ENCODE measurements at places on chromosomes 12 and 14.

DNA sequence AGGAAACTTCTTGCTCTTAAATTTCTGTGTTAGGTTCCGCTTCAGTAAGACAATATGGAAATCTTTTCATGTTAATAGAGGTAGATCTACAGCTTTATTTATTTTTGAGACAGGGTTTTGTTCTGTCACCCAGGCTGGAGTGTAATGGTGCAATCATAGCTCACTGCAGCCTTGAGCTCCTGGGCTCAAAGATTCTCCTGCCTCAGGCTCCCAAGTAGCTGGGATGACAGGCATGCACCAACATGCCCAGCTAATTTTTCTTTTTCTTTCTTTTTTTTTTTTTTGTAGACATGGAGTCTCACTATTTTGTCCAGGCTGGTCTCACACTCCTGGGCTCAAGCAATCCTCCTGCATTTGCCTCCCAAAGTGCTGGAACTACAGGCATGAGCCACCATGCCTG is 70.1 kb downstream of the DAO start:
- no peak for DNase-seq

- no peak for DNase-seq
Measured at GRCh38 chr12:98733667-98734350, 88.7 kb downstream of the APAF1 start.

- no peak for DNase-seq
Measured at GRCh38 chr14:103123634-103124500, 606 bp downstream of the TNFAIP2 start.

GRCh38 chr12:26853303-26854030 is 20.5 kb upstream of the ITPR2 start:
- peak; percentile 86 for DNase-seq

GRCh38 chr14:24066496-24067132 is 4.7 kb upstream of the CPNE6 start:
- no peak for DNase-seq

GRCh38 chr12:66109056-66109455 is 21.5 kb downstream of the LLPH start:
- no peak for DNase-seq

- peak; percentile 22 for DNase-seq
Measured at GRCh38 chr12:88237954-88238353, 95.8 kb downstream of the TMTC3 start.

DNA sequence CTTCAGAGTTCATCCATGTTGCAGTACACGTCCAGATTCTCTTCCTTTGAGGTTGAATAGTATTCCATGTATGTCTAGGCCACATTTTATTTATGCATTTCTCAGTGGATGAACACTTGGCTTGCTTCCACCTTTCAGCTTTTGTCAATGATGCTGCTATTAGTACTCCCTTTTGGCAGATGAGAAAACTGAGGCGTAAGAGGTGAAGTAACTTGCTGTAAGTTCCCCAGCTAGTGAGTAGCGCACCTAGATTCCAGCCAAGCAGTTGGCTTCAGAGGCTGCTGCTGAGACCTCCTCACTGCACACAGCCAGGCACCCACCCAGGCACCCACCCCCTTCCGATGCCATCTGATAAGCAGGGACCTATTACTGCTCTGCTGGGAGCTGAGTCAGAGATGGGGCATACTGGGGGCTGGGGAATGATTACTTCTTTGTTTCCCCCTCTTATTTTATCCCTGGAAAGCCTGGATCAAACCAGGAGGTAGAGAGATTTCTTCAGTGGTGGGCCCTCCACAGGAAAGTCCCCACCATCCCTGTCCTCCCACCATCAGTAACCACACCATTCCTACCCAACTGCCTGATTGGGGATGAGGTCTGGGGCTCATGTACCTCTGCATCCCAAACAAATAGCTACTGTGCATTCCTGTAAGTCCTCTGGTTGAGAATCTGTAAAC is 234.6 kb downstream of the PCNX1 start:
- no peak for DNase-seq

DNA sequence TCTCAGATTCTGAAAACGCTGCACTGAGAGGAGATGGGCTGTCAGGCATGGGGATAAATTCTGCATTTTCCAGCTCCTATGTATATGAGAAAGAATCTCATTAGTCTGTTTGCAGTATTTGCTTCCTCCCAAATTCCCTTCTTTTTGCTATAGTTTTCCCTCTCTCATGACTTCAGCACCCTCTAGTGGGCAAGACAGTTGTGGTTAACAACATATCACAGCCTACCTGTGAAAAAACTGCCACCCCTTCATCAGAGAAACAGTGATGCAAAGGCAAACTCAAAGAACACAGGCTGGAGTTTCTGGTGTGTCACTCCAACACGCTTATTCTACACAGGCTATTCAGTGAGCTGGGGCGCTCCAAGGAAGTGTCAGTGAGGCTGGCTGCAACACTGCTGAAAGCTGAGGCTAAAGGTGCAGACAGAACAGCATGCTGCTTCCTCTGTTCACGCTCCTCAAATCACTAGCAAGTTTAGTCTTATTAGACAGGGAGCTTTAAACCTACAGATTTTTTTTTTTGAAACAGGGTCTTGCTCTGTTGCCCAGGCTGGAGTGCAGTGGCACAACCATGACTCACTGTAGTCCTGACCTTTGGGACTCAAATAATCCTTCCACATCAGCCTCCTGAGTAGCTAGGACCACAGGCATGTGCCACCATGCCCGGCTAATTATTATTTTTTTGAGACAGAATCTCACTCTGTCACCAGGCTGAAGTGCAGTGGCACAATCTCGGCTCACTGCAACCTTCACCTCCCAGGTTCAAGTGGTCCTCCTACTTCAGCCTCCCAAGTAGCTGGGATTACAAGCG is 19.3 kb downstream of the ZC2HC1C start:
- peak; percentile 62 for DNase-seq

- DNase-seq = no peak
Measured at GRCh38 chr14:98591161-98591560, 680.8 kb downstream of the BCL11B start.

DNA sequence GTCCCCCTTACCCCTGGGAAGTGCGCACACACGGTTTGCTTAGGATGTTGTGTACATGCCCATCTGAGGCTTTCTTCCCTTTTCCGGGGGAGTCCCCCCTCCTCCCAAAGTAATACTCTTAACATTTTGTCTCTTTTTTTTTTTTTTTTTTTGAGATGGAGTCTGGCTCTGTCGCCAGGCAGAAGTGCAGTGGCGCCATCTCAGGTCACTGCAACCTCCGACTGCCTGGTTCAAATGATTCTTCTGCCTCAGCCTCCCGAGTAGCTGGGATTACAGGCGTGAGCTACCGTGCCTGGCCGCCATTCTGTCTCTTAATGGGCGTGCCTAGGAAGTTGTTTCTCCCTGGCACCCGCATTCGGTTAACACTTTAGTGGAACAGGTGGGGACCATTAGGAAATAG is 4.5 kb upstream of the GMFB start:
- no peak for DNase-seq

GRCh38 chr12:30457621-30458289 is 237.9 kb downstream of the IPO8 start:
- DNase-seq = no peak
